ENCODE measurements at places on chromosomes 5 and 9.

DNA sequence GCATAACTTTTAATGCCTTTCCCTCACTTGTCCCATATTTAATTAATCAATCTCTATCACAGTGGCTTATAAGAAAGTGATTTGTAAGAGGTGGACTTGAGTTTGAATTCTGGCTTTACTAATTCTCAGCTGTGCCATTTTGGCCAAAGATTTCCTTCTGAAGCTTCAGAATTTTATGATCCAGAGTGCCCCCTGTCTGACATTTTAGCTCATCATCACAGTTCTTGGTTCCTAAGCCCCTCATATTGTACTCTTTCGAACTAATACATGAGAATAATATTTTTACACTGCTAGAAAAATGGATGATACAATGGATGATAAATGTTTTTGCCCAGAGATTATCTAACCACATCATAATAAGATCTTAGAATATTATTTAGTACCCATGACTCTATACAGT lies 1014.1 kb downstream of the PTPRD start:
- no peak for DNase-seq

- no peak for DNase-seq
Measured at GRCh38 chr5:41882765-41883164, 12.5 kb upstream of the OXCT1 start.

DNA sequence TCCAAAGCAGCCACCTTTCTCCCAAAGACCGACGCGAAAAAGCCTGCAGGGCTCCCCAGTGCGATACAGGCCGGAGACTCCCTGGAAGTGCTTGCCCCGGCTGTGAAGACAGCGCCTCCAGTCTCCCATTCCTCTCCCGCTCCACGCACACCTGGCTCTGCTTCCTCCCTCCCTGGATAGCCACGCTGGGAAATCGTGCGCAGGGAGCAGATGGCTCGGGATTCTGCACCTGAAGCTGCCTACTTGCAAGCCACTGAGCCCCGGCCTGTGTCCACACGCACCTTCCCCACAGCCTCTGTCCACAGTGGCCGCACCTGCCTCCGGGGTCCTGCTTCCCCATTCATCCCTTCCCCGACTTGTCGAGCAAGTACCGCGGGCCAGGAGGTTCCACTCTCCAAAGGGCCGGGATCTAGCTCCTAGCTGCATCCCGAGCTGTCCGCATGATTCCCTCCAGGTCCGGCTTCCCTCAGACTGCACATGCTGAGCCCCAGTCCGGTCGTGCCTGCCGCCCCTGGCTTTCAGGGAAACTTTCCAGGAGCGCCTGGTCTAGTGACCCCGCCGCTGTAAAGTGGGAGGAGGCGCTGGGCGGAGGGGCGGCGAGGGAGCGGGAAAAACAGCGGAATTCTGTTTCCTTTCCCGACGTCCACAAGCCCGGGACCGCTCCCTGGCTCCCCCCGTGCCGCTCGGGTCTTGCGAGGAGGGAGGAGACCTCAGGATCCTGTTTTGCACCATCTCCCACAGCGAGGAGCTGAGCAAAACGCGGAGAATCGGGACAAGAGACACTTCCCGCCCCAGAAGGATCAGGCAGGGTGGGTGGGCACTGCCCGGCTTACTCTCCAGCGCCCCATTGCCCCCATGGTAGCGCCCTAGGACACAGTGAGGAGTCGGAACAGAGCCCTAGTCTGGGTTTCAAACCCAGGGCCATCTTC lies 2.0 kb downstream of the SEMA6A start:
- DNase-seq, result no peak

DNA sequence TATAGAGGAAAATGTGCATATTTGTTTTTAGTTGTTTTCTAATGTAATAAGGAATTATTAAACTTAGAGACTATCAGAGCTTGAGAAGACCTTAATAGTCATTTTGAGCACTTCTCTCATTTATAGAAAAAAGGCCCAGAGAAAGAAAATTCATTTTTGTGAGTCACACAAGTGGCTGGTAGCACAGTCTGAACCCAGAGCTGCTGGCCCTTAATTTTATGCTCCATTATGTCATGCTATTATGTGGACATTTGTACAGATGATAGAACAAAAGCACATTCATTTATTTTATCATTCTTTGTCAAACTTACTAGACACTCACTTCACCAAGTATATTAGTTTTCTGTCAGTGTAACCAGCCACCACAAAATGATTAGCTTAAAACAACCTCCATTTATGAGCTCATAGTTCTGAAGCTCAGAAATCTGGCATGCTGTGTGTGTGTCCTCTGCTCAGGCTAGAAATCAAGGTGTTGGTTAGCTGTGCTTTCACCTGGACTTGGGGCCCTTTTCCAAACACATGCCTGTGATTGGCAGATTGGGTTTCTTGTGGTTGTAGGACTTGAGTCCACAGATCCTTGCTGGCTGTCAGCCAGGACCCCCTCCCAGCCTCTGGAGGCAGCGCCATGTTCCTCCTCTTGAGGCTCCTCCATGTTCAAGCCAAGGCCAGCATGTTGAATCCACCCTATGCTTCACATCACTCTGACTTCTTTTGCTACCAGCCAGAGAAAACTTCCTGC lies 188.9 kb downstream of the ARHGAP26 start:
- DNase-seq, result no peak

DNA sequence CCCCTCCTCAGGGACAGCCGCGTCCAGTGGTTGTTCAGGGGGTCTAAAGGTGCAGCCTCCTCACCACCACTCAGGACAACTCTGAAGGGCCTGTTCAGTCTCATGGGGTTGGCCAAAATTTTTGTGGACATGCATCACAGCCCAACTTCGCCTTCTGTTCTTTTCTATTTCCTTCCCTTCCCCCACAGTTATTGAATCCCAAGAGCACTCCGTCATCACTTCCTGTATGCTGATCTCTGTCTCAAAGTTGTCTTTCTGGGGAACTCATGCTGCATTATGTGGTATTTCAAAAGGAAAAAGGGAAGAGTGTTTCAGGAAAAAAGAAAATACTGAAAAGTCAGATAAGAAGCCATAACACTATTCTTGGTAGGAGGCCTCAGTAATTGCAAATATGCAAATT lies 355.4 kb downstream of the CAAP1 start:
- DNase-seq, result no peak

DNA sequence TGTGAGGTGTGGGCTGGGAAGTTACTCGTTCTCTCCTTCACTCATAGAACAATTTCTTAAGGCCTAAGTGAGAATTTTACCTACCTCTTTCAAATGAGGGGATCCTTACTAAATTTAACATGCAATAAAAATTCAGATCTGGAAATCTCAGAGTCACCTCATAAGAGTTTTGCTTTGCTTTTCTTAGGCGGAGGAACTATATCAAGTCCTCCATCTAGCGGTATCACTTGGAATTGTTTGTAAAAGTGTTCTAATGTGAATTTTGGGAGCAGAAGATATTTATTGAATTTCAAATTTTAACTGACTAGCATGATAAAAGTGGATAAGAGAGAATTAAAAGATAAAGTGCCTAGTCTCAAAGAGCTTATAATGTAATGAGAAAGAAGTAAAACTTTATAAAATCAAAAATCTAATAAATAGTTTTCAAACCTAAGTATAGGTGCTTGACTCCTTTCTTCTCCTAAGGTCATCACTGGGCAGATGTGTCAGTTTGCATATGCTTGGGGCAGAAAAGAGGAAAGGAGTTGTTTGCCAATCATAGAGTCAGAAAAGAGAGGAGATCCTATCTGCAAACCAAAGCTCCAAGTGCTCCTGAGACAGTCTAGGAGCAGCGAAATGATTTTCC lies 145.7 kb upstream of the DAB2 start:
- DNase-seq, result no peak

DNA sequence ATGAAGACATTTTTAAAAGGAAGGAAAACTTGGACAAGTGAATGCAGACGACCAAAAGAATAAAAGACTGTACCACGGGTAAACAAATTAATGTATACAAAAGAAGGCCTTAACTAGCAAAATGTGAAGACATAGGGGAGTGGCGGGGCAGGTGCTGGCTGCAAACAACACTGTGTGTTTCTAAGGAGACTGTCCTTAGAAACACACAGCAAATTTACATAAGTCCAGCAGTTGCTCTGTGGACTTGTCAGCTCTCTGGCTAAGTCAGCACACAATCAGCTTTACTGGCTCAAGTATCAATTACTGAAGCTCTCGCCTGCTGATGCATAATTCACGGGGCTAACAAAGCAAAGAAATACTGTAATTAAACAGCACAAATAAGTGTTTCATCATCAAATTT lies 24.8 kb downstream of the PTBP3 start:
- no peak for DNase-seq

DNA sequence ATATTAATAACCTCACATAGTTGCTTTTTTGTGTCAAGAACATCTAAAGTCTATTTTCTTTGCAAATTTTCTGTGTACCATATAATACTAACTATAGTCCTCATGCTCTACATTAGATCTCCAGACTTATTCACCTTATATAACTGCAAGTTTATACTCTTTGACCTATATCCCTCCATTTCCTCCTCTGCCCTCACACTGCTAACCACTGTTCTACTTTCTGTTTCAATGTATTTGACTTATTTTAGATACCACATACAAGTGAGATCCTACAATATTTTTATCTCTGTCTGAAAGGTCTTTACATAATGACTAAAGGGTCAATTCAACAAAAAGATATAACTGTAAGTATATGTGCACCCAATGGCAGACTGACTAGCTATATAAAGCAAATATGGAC lies 789.7 kb upstream of the ZNF608 start:
- DNase-seq, result no peak

- no peak for DNase-seq
Measured at GRCh38 chr9:111407813-111408212, 76.4 kb downstream of the ECPAS start.

DNA sequence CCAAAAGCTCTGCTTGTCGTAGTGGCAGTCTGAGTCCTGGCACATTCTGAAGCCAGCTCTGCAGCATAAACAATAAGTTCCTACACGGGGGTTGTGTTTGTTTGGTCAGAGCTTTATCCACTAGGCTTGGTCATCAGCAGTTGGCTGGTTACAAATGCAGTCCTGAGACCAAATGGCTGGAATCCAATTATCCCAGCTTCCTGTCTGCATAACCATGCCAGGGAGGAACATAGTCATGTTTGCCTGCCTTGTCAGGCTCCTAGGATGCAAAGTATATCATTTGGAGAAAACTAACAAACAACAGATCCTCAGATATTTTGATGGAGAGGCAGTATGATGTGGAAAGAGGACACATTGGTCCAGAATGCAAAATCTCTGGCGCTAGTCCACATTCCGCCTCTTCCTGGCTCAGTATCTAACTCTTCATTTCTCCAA lies 85.8 kb downstream of the FBXO38 start:
- DNase-seq, result no peak

GRCh38 chr9:117304549-117304948 lies 110.3 kb downstream of the ASTN2 start:
- DNase-seq, result no peak

GRCh38 chr9:91896097-91896496 lies 53.9 kb downstream of the ROR2 start:
- DNase-seq, result no peak

GRCh38 chr5:176882567-176882903 lies 16.6 kb downstream of the HK3 start:
- DNase-seq, result no peak

- DNase-seq, result no peak
Measured at GRCh38 chr5:151550146-151550545, 41.0 kb downstream of the FAT2 start.

- no peak for DNase-seq
Measured at GRCh38 chr9:96115836-96116235, 186.1 kb downstream of the HSD17B3 start.

GRCh38 chr5:32276173-32276853 lies 36.4 kb downstream of the MTMR12 start:
- no peak for DNase-seq

DNA sequence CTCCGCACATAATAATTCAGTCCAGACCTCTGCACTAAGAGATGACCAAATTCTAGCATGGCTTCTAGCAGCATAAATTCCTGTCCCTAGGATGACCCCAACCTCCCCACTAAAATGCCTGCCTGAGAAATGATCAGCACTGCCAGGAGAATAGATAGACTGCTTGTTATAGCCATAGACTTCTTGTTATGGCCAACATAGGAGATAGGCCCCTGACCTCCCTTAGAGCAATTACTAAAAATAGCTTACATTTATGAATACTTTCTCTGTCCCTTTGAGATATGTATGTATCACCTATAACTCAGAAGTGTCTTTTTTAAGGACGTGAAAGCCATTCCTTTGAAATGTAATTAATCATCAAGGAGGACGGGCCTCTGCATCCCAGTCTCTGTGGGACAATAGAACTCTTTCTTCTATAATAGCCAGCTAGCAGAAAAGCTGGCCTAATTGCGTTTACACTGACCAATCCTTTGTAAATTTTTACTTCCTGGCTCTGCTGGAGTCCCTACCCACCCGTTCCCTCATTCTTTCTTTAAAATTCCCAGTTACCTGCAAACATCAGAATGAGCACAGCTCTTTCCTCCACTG lies 1002.7 kb downstream of the CDH18 start:
- no peak for DNase-seq

- no peak for DNase-seq
Measured at GRCh38 chr5:149063896-149064478, 1.1 kb upstream of the SH3TC2 start.

DNA sequence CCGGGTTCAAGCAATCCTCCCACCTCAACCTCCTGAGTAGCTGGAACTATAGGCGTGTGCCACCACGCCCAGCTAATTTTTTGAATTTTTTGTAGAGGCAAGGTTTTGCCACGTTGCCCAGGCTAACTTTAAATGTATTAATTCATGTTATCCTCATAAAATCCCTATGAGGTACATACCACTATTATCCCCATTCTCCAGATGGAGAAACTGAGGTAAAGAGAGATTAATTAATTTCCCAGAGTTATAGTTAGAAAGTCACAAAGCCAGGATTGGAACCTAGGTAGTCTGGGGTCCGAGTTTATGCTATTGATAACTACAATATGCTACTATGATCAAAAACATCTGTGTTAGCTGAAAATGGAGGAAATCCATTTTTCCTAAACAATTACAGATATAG lies 31.9 kb upstream of the GOLPH3 start:
- no peak for DNase-seq

DNA sequence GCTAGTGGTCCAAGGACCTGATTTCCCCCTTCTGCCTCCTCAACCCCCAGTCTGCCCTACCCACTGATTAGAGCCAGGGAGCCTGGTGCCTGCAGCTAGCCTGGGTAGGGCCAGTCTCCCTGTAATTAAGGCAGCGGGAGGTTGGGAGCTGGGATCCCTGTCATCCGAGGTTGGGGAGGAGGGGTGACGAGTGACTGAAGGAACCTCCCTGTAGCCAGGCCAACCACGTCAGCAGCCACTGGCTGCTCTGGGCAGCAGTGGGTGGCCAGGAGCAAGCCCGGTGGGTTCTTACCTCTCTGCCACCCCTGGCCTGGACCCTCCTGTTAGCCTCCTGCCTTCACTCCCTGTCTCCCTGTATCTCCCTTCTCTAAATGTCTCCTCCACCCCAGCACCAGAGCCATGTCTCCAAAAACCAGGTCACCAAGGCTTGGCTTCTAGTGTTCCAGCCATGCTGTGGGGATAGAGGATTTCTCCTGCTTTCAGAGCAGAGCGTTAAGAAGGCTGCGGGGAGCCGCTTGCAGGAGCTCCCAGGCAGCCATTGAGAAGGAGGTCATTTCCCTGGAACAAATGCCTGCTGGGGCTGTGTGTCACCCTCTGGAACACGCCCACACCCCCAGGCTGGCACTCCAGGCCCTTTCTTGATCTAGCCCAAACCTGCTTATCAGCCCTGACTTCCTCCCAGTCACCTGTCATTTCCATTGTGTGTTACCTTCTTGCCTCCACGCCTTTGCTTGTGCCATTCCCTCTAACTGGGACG lies 65.0 kb upstream of the GGTA1 start:
- DNase-seq, result no peak

GRCh38 chr5:135242866-135243555 lies 156.0 kb downstream of the MACROH2A1 start:
- DNase-seq, result no peak

Data from stimulated activated CD8-positive, alpha-beta memory T cell treated with anti-CD3 and anti-CD28 coated beads, Interleukin-15, amount 100 ng/mL, for 24 hours (primary cell).